ENCODE measurements at places on chromosomes 4 and X.
A peak's percentile ranks its signal among the peaks of the same experiment; 100 is the strongest.

- DNase-seq: no peak
Measured at GRCh38 chrX:11439846-11440245, 146.6 kb downstream of the AMELX start.

- no peak for DNase-seq
Measured at GRCh38 chrX:9885150-9885549, 82.0 kb upstream of the CLDN34 start.

- DNase-seq: no peak
Measured at GRCh38 chr4:154984148-154984547, 203.1 kb downstream of the RBM46 start.

DNA sequence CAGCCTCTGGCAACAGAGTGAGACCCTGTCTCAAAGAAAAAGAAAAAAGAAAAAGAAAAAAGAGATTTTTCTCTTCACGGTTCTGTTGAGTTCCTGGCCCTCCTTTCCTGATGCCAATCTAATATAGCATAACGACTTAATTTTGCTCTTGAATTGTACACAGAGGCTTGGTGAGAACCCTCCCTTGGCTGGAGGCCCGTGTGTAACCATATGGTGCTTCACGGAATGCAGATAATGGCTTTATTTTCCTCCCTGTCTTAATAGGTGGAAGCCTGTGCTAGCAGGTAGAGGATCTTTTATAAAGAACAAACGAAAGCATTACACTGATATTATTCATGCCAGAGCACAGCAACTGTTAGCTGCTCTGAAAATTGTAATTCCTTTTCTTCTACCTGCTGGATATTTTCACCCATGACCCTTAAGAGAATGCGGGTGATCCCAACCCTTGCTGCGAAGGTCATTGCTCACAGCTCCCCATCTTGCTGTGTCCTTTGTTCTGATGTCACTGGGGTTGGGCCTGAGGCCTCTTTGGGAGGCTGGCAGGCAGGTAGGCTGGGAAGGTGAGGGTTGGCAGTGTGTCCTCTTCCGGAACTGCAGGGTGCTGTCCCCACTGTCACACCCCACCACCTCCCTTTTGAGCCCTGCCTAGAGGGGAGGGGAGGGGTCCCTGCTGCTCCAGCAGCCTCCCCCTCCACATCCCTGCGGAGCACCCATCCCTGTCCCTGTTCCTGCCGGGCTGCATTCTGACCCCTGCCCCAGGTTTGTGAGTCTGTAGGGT is 83.8 kb upstream of the STOX2 start:
- DNase-seq: no peak

DNA sequence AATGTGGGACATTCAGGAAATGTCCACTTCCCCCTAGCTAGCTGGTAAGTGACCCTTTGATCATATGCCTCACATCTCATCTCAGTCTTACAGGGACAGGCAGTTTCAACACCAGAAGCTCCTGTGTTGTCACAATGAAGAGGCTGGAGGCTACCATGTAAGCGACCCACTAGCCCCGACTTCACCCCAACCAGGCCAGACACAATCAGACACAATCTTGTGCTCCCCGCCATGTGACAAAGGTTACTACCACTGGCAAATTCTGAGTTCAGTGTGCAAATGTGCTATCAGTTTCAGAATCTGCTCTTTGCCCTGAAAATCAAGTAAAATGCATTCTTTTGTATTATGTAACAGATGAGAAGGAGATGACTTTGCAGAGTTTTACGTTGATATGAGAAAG is 56.9 kb upstream of the STS start:
- no peak for DNase-seq

GRCh38 chr4:36533944-36534343 is 252.5 kb downstream of the DTHD1 start:
- no peak for DNase-seq

- DNase-seq: no peak
Measured at GRCh38 chr4:90030953-90031352, 96.2 kb upstream of the CCSER1 start.

DNA sequence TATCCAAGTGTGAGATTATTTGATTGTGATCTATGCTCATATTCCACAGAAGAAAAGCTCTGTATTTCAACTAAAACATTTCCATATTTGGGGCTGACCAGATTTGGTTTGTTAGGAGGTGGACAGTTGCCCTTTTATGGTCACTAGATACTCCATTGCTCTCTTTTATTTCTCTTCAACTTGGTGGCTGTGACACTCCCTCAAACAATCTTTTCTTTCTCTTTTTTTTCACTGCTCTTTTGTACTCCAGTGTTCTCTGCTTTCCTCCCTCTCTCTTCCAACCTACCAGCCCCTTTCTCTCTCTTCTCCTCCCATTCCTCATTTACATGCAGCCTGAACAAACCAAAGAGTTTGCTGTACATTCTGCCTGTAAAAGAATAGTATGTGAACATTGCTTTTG is 48.8 kb downstream of the RBPJ start:
- no peak for DNase-seq

DNA sequence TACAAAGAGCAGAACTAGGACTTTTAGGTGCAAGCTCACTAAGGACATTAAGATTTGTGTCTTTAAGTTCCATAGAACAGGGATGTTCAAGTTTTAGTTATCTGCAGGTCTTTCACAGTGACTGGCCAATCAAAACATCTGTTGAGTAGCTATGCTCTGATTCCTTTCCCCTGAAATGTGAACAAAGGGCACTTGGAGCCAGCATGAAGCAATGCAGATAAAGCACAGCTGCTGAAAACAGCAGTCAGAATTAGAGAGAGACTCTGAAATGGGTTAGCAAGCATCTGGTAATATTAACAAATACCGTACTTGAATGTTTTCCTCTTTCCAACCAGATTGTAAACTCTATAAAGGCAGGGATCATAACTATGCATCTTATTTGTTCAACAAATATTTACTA is 276.9 kb downstream of the RAB28 start:
- no peak for DNase-seq

GRCh38 chr4:109472343-109472761 is 38.7 kb downstream of the SEC24B start:
- peak; percentile 31 for DNase-seq

- no peak for DNase-seq
Measured at GRCh38 chr4:96108146-96108545, 268.3 kb downstream of the PDHA2 start.

- DNase-seq: no peak
Measured at GRCh38 chr4:107709916-107710315, 10.1 kb downstream of the PAPSS1 start.

DNA sequence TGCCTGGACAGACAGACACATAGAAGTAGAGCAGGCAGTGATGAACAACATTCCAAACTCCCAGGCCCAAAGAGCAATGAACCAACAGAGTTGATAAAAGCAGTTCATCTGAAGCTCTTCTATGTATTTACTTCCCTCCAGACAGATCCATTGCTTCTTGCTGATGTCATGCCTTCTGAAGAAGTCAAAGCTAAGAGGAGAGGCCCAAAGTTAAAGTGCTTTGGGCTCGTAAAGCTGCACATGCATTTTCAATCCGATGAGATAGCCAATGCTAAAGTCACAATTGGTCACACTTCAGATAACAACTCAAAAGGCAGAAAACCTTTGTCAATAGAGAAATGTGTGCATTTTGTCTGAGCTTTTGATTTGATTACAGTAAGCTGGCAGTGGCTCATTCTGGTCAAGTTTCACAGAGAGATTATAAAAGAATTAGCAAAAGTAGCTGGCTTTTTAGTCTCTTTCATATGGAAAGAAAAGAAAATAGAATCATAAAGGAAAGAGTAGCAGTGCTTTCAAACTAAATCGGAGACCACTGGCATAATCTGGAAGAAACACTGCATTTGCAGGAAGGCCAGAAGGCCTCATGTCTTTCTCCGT is 82.0 kb downstream of the GPC4 start:
- DNase-seq: no peak

- no peak for DNase-seq
Measured at GRCh38 chr4:8699479-8700145, 107.0 kb downstream of the CPZ start.

GRCh38 chrX:136794080-136794479 is 13.3 kb upstream of the ARHGEF6 start:
- DNase-seq: no peak

DNA sequence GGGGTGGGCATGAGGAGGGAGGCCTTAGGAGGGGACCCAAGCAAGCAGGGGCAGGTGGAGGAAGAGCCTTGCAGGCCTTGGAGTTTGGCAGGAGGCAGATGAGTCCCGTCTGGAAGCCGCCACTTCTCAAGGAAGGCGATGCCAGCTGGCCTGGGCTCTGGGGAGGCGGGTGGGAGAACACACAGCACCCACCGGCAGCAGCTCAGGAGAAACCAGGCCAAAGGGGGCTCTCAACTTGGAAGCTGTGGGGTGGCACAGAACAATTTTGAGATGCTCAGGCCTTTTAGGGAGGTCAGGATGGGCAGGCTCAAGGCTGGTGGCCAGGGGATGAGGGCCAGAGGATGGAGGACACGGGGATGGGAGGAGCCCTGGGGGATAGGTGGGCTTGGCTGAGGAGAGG is 11.6 kb upstream of the DUSP9 start:
- DNase-seq: no peak

GRCh38 chrX:71458866-71459265 is 74.0 kb upstream of the OGT start:
- DNase-seq: no peak

GRCh38 chr4:97577004-97577403 is 566.3 kb downstream of the STPG2 start:
- DNase-seq: no peak

DNA sequence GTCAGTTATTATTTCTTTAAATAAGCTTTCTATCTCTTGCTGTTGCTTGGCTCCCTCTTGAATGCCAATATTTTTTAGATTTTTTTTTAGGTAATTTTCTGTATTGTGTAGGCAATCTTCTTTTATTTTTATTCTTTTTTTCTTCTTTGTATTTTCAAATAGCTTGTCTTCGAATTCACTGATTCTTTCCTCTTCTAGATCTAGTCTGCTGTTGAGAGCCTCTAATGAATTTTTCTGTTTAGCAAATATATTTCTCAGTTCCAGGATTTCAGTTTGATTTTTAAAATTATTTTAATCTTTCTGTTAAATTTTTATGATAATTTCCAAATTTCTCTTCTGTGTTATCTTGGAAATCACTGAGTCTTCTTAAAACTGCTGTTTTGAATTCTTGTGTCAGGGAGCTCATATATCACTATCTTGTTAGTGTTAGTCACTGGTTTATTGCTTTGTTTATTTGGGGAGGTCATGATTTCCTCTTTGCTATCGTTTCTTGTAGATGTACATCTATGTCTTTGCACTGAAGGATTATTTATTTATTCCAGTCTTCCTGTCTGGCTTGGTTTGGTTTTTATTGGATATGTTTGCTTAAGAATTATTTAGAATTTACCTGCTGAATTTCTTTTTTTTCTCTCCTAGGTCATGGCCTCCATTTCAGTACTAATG is 39.9 kb upstream of the GPRIN3 start:
- no peak for DNase-seq

GRCh38 chrX:111728096-111728495 is 47.1 kb downstream of the ALG13 start:
- DNase-seq: peak; percentile 13

GRCh38 chr4:185534866-185535611 is at the start of gene PDLIM3:
Gene PDLIM3, minus strand, starts transcription at chr4:185535507. Its CDS starts 73 bp downstream, at chr4:185535434.
- no peak for DNase-seq

- no peak for DNase-seq
Measured at GRCh38 chr4:150609131-150609530, 27.2 kb downstream of the MAB21L2 start.

- no peak for DNase-seq
Measured at GRCh38 chr4:78032446-78032845, 24.7 kb upstream of the FRAS1 start.

DNA sequence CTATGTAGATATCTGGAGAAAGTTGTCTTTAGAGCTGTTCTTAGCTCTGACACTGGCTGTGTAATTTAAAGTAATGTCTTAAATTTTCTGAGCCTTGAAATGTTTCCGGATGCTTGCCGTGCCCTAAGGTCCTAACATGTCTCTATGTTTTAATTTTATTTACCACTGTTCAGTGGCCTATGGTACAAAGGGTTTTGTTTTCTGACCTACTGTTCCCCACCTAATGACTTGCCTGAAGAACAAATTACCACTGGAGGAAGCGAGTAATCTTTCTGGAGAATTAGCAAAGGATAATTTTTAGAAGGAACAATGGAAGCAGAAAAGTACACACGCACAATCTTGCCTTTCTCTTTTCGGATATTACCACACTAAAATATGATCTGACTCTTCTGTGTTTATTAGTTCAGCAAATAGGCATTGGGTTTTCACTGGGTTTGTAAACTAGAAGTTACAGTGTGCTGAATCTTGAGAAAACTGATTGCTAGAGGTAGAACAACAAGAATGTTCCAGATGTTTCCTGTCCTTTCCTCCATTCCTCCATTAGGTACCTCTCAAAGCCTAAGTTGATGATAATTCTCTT is 435.9 kb downstream of the PACRGL start:
- DNase-seq: no peak

Measured in GM04503 (cell line).